ENCODE measurements at places on chromosomes 1 and 21. TPM values are rescaled to one million over a fixed set of nuclear protein-coding genes. Genes with fewer than 3 reads are reported as not detected.

The ANXA9 gene
- total RNA-seq = 2.6 TPM

The LORICRIN gene
- total RNA-seq = not detected

The CCDC185 gene
- 0.10 TPM for total RNA-seq

DNA sequence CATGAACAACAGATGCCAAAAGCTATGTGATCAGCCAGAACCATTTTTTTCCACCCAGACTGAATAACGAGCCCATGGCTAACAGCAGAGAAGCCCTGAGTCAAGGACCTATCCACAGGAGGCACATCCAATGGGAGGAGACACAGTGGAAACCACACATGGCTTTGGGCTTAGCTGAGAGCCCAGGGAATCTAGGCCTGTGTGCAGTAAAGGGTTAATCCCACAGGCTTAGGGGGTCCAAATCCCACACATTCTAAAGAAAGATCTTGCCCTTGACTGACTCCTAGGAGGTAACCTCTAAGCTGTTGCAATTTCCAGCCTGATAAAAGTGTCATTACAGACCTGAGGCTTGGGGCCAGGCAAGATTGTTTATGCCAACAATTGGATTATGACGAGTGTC lies 194.5 kb downstream of the DSCAM start:
- no peak for DNase-seq

GRCh38 chr1:30043731-30044408 lies 679.5 kb downstream of the MATN1 start:
- no peak for DNase-seq

GRCh38 chr1:209172286-209172685 lies 411.2 kb upstream of the CAMK1G start:
- DNase-seq = no peak

DNA sequence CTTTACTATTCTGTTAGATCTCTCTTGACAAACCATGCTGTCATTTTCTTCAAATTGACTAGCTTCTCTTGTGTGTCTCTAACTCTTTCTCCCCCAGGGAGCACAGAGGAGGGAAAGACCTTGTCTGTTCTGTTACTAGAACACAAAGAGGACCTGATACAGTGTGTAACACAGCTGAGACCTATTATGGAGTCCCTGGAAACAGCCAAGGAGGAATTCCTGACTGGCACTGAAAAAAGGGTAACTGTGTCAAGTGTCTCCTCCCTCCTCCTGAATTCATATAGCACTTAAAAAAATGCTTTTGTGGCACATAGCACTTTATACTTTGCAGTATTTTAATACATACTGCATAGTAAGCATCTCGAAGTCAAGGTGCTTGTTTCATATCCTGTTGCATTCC lies 50.6 kb downstream of the ZBTB40 start:
- DNase-seq = no peak

- DNase-seq = no peak
Observed at GRCh38 chr21:21045518-21045917, 47.3 kb downstream of the NCAM2 start.

DNA sequence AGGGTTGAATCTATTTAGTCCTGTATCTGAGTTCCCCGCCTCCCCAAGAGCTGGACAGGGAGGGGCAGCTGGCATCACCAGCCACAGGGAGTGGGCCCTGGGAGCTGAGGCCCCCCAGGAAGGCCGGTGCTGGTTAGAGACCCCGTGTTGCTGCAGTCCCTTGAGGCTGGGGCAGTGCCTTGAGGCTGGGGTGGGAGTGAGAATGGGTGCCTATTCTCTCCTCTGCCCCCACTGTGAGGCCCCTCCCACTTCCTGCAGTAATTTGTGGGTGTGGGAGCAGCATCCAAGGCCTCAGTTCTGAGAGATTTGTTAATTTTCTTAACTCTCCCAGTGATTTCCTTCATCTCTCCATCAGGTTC lies 2.5 kb upstream of the TRAPPC3 start:
- no peak for DNase-seq

DNA sequence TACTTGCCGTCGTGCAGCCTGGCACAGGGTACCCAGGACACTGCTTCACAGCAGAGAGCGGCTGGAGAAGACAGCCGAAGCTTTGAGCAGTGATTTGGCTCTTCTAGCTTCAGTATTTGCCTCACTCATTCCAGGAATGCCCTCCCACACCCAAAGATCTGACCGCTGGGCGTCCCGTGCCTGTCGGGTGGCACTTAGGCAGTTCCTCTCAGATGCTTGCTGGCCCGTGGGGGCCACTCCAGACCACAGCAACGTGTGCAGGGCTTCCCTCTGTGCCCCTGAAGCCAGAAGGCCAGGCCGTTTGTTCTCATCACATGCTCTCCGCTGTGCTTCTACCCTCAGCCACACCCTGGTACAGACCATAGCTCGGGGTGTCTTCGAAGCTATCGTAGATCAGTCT lies 17.0 kb downstream of the RRP1B start:
- no peak for DNase-seq

- no peak for DNase-seq
Observed at GRCh38 chr1:54399765-54400164, 6.4 kb downstream of the SSBP3 start.

All from spinal cord (tissue), 10 donors.